Endothelial cell (in vitro differentiated cells): ENCODE measurements at places on chromosomes 3 and 15.

DNA sequence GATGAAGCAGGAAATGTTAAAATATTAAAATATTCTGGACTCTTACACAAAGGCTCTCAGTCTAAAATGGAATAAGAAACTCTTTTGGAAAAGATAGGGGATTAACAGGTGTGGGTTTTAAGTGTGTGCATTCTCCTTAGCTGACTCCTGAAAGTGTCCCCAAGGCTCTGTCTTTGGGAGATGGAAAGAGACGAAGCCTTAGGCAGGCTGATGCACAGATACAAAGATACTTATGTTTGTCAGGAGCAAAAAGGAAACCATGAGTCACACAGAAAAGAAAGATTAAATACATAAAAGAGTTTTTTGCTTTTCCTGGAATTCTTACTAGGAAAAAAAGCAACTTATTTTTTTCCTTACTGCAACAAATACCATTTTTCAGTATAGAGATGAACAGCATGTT, 23.8 kb upstream of the ABI3BP start:
- no peak for DNase-seq

DNA sequence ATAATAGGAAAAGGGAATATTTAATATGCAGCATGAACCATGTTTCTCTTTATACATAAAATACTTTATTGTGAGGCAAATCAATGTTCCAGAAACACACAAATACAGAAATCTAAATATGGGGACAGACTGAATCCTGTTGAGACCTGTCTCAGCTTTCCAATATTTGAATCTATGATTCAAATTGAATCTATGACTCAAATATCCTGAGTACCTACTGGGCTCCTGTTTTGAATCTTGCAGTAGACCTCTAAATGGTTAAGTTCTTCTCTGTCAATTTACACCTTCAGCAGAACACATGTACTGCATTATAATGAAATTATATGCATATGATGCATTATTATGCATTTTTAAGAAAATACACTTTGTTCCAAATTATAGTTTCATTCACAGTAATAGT, 143.2 kb upstream of the PLXND1 start:
- no peak for DNase-seq

DNA sequence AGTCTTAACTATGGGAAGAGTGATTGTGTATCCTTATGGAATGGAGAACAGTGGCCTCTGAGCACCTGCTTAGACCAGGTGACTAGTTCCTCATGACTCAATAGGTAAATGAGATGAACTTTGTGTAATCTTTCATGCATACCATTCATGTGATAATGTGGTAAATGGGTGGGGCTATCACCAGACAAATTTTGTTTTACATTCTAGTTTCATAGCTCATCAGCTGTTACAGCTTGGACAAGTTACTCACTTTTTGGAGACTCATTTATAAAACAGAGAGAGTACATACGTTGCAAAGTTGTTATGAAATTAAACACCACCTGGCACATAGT, 103.7 kb upstream of the TGFBR2 start:
- no peak for DNase-seq

- no peak for DNase-seq
Measured at GRCh38 chr3:100140976-100141375, 26.7 kb upstream of the FILIP1L start.

- no peak for DNase-seq
Measured at GRCh38 chr3:111592936-111593335, 2.2 kb downstream of the ZBED2 start.

- no peak for DNase-seq
Measured at GRCh38 chr15:69436951-69437350, 15.7 kb upstream of the RPLP1 start.

DNA sequence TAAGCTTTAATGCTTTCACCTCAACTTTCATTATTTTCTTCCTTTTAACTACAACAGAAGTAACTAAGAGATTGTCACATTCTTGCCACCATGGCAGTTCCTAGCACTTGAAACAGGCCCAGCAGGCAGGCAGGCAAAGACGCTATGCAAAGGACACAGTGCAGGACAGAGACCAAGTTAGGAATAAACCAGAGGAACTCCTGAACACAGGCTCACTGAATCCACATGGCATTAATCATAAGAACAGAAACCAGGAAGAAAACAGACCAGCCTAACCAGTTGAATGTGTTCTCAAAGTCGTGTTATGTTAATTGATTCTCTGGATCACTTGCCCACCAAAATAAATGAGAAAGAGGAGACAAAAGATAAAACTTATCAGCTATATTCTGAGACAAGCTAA, 397.6 kb downstream of the TBL1XR1 start:
- no peak for DNase-seq

DNA sequence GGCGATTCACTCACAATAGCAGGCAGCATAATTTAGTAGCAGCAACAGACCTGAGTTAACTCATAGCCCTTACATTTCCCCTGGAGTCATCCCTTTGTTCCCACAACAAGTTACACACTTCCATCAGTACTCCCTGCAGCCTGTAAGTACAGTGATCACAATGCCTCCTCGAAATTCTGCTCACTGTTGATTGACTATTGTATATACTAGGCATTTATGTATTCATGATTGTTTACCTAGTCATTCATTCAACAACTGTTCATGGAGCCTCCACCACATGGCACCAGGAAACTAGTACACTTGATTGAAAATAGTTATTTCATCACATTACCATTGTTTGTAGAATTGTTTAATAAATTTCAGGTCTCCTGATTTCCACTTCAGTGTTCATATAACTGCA, 71.4 kb upstream of the P3H2 start:
- no peak for DNase-seq

DNA sequence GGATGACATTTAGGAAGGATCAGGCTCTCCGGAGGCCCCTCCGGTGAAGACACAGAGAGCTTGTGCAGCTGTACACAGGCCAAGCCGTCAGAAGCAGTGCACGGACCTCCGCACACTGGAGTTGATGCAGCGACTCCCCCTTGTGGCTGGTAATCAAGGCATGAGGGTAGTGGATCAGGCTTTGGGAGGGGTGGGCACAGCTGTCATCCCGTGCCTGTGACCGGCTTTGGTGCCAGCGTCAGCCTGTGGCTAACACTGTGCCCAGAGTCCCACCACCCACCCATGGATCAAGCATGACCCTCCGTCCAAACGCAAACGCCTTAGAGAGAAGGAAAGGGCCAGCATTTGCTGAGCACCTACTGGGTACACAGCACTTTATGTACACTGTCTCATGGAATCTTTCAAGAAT, 8.2 kb upstream of the GRIP2 start:
- DNase-seq: peak; percentile 77

DNA sequence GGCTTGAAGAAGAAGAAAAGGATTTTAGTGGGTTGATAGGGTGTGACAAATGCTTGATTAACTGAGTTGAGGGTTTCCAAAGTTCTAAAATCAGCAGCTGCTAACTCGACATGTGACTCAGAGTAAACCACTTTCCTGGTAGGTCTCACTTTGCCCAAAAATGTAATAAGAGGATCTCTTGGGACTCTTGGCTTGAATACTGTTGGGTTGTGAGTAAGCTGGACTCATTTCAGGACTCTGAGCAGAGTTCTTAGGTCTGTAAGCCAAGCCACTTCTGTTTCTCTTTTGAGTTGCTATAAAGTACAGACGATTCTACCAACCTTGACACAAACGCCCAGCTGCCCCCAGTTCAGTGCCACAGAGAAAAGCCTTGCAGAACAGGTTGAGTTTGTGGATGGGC, 241.1 kb downstream of the ZNF621 start:
- DNase-seq: no peak

DNA sequence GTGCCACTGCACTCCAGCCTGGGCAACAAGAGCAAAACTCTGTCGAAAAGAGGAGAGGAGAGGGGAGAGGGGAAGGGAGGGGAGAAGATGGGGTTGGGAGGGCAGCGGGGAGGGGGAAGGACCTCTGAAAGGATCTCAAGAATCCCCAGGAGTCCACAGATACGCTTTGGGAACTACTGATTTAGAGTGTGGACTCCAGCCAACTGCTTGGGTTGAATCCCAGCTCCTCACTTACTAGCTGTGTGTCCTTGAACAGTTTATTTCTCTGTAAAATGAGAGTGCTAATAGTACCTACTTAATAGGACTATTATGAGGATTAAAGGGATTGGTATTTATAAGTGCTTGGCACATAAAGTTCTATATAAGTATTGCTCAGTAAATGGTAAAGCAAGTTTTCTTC, 45.0 kb upstream of the FAH start:
- no peak for DNase-seq

GRCh38 chr3:184769382-184770170, 42.4 kb upstream of the VPS8 start:
- no peak for DNase-seq

DNA sequence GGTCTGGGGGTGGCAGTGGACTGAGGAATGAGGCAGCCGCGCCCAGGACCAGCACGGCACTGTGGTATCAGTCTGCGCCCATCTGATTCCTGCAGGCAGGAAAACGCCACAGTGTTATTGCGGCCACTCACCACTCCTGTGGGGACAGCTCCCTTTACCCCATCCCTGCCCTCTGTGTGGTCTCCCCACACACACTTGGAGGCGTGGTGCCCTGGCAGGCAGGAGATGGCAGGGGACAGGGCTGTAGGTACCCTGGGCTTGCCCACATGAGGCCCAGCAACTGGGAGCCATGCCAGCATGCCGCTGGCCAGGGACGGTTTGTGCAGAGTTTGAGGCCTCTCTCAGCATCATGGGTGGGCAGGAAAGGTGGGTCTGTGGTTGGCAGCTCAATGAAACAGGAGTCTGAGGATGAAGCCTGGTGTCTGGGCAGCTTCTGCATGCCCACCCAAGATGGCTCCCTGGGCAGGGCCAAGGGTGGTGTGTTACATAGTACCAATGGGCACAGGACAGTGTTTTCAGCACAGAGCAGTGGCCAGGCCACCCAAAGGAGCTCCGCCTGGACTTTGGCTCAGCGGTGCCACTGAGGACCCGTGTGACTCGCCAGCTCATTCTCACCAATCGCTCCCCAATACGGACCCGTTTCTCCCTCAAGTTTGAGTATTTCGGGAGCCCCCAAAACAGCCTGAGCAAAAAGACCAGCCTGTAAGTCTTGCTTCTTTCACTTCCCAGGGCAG, 27.2 kb downstream of the ACAA1 start:
- no peak for DNase-seq

DNA sequence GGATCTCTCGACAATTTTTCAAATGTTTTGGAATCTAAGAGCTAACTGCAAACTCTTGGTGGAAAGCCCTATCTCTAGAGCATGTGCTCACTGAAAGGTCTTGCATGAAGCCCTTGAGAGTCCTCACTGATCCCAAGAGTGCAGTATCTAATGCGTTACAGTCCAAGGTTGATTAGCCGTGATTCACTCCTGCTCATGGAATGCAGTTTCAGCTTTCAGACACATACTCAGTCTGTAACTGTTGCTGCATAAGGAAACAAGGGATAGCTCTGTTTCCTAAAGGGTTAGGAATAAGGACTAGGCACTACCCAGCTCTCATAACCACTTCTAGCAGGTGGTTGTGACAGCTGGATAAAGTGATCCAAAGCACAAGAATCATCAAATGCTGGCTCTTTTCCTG, 687.4 kb upstream of the CFAP20DC start:
- DNase-seq: no peak

- DNase-seq: no peak
Measured at GRCh38 chr3:175664911-175665310, 805.8 kb downstream of the NAALADL2 start.

GRCh38 chr3:104032283-104032682, 1334.4 kb upstream of the ALCAM start:
- DNase-seq: no peak

GRCh38 chr15:46460431-46461094, 825.7 kb downstream of the SQOR start:
- no peak for DNase-seq

DNA sequence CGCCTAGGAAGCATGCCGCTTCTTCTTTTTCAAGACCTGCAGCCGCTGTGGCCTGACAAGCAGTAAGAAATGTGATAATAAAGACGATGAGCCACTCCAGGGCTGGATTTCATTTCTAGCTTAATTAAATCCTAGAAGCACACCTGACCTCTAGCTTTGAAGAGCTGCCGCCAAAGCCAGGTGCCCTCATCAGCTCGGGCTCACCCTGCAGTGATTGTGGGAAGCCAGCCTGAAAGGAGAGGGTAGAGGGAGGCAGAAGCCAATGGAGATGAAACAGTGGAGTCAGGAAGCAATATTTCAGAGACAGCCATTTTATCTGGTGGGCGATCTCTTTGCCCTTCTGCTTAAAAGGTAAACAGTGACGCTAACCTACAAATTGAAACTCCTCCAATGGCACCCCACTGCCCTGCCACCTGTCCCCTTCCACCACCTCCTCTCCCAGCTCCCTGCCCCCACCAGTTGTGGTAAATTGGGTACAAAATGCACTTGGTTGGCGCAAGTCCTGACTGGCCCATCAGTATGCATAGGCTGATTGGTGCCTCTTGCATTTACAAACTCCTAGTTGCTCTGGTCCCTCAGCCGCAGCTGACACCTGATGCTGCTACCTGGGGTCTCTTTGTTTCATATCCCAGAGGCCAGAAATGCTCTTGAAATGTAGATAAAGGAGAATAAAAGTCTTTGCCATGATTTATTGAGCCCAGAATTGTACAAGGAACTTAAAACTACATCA, 385.3 kb downstream of the PDCD6IP start:
- DNase-seq: no peak

DNA sequence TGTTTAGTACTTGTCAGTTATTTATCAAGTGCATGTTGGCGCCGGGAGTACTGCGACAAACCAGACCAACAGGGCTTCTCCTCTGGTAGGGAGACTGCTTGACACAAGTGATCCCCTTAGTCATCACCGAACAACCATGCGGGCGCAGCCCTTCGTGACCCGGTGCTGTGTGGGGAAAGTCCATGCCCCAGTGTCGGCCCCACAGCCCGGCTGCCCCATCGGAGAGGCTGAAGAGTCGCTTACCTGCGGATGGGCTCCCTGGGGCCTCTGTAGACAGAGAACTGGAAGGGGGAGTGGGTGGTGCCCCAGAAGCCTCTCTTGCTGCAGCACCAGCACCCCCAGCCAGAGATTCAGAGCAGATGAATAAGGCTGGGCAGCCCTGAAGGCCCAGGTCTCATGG, 90.3 kb upstream of the PRR23E start:
- DNase-seq: no peak

DNA sequence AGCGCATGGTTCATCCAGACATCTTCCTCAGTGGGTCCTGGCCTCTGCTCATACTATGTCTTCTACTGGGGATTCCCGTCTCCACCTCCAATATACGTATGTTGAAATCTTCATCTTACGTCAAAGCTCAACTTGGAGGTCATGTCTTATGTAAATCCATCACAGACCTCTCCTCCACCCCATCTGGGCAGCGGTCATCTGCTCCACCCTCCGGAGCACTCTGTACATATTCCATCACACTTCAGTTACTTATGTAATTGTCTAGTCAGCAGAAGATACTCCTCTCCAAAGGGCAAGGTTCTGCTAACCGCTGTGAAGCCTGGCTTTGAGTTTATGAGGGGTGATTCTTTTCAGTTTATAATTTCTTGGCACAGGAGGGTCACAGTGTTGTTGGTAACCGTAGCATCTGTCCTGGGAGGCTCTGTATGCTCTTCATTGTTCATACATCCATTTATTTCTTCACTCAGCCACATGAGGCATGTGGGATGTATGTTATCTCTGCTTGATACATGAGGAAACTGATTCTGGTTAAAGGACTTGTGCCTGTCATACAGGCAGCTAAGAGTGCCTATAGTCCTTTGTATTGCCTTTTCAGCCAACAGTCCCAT, 22.1 kb downstream of the MAP2K1 start:
- no peak for DNase-seq
